ENCODE measurements at places on chromosomes 3 and 15. TPM values are rescaled to one million over a fixed set of nuclear protein-coding genes. Genes with fewer than 3 reads are reported as not detected.
A peak's percentile ranks its signal among the peaks of the same experiment; 100 is the strongest.

DNA sequence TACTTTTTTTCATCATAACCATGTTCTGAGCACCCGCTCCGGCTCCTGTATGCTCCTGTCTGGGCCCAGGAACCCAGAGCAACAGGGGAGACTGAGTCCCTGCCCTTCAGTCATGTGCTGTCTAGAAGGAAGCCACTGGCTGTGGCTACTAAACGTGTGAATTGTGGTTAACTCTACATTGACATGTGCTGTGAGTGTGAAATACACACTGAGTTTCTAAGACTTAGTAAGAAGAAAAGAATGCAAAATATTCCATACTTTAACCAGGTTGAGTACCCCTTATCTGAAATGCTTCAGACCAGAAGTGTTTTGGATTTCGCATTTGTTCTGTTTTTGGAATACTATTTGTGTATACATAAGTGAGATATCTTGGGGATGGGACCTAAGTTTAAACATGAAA, 42.8 kb upstream of the CGNL1 start:
- peaks cover 8% of the 10 kb centered on the region for H3K4me1 ChIP-seq

DNA sequence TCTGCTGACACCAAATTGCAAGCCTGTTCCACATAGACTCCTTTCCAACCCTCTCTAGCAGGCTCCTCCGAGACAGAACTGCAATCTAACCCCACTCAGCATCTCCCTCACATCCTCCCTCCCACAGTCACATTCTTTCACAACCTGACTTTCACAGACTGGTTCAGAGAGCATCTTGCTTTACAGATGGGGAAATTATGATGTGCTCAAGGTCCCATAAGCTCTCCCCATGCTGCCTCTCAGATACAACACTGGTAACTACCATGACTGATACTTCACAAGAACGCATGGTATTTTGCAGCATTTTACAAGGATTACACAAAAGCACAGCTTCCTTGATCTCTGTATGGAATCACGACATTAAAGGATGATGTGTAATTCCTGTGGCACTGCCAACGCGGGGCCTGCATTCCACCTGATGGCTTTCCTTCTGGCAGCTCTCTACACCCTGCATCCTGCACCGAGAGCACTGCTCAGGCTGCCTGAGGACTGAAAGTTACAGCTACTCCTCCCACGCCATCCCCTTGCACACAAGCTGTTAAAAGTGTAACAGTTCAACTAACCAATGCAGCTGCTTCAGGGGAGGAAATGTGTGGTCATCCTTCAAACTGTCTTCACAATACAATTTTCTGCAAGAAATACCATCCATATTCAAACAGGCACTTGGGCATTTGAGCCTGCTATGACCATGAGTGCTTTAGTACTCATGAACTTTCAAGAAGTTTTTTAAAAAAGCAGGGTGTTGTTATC, 27.6 kb downstream of the TBC1D2B start:
- H3K36me3 ChIP-seq, result no peaks in the 10 kb centered on the region
- H3K27ac ChIP-seq, result no peak overlapping the region
- no peak overlapping the region for H3K4me3 ChIP-seq
- DNase-seq, result peak; percentile 66

- H3K27me3 ChIP-seq, result no peaks in the 10 kb centered on the region
- DNase-seq, result no peak
- no peaks in the 10 kb centered on the region for H3K36me3 ChIP-seq
- H3K27ac ChIP-seq, result no peak overlapping the region
- H3K4me3 ChIP-seq, result no peak overlapping the region
- H3K4me1 ChIP-seq, result peaks cover 13% of the 10 kb centered on the region
Measured at GRCh38 chr3:129310111-129311011, 31.7 kb downstream of the HMCES start.

- DNase-seq, result no peak
- H3K27me3 ChIP-seq, result no peaks in the 10 kb centered on the region
- H3K27ac ChIP-seq, result no peak overlapping the region
- H3K4me3 ChIP-seq, result no peak overlapping the region
- no peaks in the 10 kb centered on the region for H3K36me3 ChIP-seq
Measured at GRCh38 chr3:52069855-52070254, 13.5 kb upstream of the DUSP7 start.

DNA sequence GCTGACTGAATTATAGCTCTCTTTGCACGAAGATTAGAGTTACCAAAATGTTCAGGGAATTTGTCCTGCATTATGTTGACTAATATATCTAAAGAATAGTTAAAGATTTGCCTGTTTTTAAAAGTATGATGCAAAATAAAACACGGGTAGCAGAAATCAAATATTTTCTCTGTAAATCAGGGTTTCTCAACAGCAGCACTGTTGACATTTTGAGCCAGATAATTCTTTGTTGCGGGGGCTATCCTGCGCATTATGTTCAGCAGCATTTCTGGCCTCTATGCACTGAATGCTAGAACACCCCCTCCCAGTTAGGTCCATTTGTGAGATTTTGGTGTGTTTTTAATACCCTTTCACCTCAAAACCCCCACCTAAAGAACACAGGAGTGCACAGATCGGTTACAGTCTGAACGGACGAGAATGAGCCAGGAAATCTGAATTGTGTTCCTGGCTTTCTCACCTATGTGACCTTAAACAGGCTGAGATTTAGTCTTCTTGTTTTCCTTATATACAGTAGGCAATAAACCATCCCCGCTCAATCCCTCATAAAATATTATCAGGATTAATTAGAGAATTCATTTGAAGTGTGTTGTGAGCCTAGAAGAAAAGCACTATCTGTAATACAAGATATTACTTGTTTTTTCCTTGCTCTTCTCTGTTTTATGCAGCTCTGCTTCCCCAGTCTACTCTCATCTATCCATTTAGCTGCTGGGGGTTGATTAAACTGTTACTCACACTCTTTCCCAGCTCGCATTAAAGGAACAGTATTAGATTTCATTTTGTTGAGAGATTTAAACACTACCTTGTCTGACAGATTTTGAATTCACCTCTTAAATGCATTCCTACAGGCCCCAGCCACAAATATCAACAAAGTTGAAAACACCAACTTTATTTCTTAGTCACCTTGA, 247.5 kb upstream of the GOLIM4 start:
- no peaks in the 10 kb centered on the region for H3K4me1 ChIP-seq
- H3K27me3 ChIP-seq, result no peaks in the 10 kb centered on the region
- no peak for DNase-seq
- H3K4me3 ChIP-seq, result no peak overlapping the region
- H3K36me3 ChIP-seq, result no peaks in the 10 kb centered on the region

GRCh38 chr3:83934192-83935021, 1024.4 kb upstream of the CADM2 start:
- no peak overlapping the region for H3K4me3 ChIP-seq
- no peaks in the 10 kb centered on the region for H3K36me3 ChIP-seq
- no peaks in the 10 kb centered on the region for H3K27me3 ChIP-seq
- H3K4me1 ChIP-seq, result no peaks in the 10 kb centered on the region

DNA sequence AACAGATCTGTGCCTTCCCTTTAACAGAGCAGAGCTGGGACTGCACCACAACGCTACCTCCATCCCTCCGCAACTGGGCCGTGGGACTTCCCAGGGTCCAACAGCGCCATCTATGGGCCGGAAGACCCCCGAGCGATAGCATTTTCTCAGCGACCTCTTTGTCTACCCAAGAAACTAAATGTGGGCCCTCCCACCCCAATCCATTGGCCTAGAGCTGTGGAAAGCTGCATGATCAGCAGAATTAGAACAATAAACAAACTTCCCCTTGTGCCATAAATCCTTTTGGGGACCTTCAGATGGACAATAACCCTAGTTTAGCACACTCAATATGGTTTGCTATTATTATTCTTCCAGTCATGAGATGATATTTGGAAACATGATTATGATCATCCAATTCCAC, 74.8 kb upstream of the NTRK3 start:
- H3K36me3 ChIP-seq, result no peaks in the 10 kb centered on the region
- peak; percentile 80 for DNase-seq
- no peaks in the 10 kb centered on the region for H3K4me1 ChIP-seq
- no peak overlapping the region for H3K4me3 ChIP-seq
- H3K27me3 ChIP-seq, result no peaks in the 10 kb centered on the region
- H3K27ac ChIP-seq, result no peak overlapping the region

DNA sequence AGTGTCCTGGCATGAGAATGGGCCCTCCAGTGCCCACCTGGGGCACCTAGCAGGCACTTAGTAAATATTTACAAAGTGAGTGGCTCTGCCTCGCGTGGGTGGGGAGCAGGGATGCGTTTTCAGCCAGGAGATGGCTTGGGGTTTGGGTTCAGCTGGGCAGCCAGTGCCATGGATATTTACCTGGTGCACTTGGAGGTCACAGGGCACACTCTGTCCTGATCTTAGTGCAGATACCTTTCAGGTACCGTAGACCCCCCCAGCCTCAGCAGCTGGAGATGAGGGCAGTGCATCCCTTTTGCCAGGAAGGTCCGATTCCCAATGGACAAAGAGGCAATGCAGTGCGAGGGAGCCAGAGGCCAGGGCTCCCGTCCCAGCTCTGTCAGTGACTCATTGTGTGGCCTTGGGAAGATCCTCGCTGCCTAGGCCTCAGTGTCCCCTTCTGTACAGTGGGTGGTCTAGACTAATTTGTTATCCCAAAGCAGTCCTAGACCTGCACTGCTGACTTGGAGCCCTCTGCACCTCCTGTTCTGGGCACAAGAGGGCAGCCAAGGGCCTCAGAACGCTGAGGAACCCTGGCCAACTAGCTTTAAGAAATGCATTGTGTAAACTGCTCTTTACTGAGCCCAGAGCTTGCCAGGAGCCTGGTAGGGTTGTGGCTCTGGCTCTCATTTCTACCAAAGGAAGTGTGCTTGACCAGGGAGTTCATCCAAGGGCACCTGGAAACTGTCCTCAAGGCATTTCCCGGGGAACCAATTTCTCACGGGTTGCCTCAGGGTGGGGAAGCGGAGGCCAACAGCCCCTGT, 16.0 kb downstream of the HDAC11 start:
- no peaks in the 10 kb centered on the region for H3K27me3 ChIP-seq
- DNase-seq, result peak; percentile 88
- no peak overlapping the region for H3K4me3 ChIP-seq

Gene GREM1
- 1.8 TPM for total RNA-seq

Gene FAM174B
- total RNA-seq, result 18.6 TPM

Gene MORC1
- total RNA-seq, result 19.4 TPM

Gene HYAL1
- 2.7 TPM for total RNA-seq

Gene CCR9
- not detected for total RNA-seq

Gene CASR
- 1.4 TPM for total RNA-seq

Gene AHSG
- 0.81 TPM for total RNA-seq

Gene C3orf49
- total RNA-seq, result 0.93 TPM

Gene SI
- total RNA-seq, result 1.5 TPM

Data from testis (tissue), 5 donors.